ENCODE measurements at places on chromosomes 4 and X.

DNA sequence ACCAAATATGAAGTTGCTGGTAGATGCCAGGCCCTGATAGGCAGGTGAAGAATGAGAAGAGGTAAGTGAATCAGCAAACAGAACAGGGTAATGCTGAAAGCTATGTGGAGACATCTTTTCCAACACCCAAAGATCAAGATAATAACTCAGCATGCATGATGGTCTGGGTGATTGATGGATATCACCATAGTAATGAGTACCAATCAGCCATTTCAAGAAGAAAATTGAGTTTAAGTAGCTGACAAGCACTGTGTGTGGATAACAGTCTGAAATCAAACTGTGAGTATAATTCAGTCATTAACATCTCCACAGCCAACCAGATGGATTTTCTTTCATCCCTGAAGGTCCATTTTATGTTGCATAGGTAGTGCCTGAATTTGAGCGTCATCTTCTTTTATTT lies 289.6 kb upstream of the SMIM31 start:
- DNase-seq = no peak

DNA sequence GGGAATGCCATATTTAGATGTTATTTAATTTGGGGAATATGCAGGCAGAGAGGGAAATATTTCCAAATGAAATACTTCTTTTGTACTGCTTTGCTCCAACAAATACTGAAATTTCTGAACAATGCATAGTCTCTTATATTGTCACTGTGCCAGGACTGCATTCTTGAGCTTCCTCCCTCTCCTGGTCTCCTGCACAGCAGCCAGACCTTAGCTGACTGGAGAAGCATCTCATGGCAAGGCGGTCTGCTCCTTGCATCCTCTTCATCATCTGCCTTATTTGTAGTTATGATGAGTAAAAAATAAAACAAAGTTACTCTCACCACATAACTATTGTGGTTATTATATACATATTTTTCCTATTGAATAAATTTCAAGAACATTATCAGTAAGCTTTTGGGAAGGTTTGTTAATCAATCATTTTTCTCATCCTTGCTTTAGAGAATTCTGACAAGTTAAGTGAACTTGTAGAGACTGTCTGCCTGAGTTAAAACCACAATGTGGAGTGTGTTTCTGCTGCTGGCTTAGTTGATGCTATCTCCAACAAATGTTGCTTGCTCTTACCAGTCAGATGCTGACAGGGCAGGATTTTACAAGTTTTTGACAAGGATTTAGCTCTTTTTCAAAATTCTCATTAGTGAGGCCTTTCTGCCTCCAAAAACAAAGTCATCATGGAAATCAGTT lies 153.6 kb downstream of the SOWAHB start:
- DNase-seq = no peak

GRCh38 chrX:74015379-74016019 lies 288.5 kb upstream of the ZCCHC13 start:
- no peak for DNase-seq

GRCh38 chr4:56659946-56660345 lies 21.1 kb downstream of the HOPX start:
- DNase-seq = no peak

GRCh38 chrX:22674932-22675331 lies 324.8 kb upstream of the DDX53 start:
- DNase-seq = no peak

GRCh38 chr4:104989371-104989770 lies 157.3 kb upstream of the TET2 start:
- no peak for DNase-seq

GRCh38 chrX:49858341-49858740 lies 20.9 kb upstream of the USP27X start:
- no peak for DNase-seq

- no peak for DNase-seq
Observed at GRCh38 chr4:26192899-26193869, 127.6 kb upstream of the RBPJ start.

GRCh38 chr4:88660446-88661294 lies 37.0 kb downstream of the NAP1L5 start:
- no peak for DNase-seq

DNA sequence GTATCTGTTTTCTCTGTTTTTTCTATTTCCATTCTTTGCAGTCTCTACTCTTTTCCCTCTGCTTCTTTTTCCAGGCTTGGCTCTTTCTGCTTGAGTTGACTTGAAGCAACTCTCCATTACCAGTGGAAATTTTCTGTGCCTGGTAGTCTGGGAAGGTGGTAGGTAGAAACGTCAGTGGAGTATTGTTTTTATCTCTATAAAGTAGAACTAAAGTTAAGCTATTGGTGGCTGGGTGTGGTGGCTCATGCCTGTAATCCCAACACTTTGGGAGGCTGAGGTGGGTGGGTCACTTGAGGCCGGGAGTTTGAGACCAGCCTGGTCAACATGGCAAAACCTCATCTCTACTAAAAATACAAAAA lies 438.1 kb upstream of the AR start:
- DNase-seq = no peak

- no peak for DNase-seq
Observed at GRCh38 chr4:138510053-138510452, 267.9 kb upstream of the SLC7A11 start.

DNA sequence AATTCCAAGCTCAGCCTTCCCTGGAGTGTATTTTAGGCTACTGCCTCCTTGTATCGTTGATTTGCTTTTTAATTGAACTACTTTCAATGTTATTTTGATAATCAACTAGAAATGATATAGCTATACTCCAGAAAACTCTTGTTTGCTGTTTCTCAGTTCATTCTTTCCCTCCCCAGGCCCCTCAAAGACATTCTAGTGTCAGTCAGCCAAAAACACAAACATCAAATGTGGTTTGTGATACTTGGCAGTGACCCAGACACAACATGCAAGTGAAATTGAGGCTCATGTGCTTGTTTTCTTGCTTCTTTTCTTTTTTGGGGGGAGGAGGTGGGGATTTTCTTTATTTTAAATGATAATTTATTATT lies 7.6 kb downstream of the FAT4 start:
- DNase-seq = no peak

- DNase-seq = no peak
Observed at GRCh38 chrX:51257490-51257889, 75.1 kb upstream of the NUDT10 start.

DNA sequence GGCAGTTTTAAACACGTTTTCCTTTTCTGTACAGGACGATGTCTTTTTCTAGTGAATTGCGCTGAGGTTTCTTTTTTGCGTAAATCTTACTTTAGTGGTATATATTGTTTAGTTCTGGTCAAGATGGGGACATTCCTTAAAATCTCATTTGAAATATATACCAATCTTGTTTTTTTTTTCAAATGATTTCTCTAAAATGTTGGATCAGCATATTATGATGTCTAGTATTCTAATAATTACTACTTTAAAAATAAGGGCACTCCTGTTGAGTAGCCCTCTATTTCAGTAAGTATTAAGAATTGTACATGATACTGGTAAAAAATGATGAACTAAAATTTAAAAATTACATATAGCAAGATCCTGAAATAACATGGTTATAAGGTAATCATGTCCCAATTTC lies 224.1 kb upstream of the ARHGAP24 start:
- no peak for DNase-seq

- no peak for DNase-seq
Observed at GRCh38 chr4:186651181-186651603, 72.5 kb downstream of the FAT1 start.

DNA sequence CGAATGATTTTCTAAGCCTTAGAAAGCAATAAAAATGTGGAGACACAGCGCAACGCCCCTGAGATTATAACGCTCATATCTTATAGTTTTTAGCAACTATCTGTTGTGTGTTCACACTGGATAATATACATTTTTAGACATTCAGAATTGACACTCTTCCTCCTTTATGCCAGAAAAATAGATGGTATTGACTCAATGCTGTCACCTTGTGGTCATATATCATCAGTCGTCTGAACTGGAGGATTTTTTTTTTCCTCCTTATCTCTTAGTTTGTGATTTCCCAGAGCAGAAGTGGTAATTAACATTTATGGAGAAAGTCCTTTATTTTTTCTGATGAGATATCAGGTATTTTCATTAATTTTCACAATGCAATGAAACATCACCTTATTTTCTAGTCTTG lies 759.6 kb downstream of the RAB28 start:
- DNase-seq = no peak

DNA sequence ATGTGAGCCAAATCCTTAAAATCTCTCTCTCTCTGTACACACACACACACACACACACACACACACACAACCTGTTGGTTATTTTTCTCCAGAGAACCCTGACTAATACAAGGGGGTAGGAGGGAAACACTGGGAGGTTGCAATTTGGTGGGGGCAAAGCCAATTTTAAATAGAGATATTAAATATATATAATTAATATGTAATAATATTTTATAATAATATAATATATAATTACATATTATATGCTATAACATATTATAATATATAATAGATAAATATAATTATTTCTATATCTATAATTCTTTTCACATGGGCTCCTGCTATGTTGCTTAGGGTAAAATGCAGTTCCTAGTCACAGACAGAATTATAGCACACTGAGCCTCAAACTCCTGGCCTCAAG lies 1354.2 kb downstream of the FSTL5 start:
- no peak for DNase-seq

- DNase-seq = no peak
Observed at GRCh38 chr4:152399246-152399645, 136.6 kb downstream of the FBXW7 start.

DNA sequence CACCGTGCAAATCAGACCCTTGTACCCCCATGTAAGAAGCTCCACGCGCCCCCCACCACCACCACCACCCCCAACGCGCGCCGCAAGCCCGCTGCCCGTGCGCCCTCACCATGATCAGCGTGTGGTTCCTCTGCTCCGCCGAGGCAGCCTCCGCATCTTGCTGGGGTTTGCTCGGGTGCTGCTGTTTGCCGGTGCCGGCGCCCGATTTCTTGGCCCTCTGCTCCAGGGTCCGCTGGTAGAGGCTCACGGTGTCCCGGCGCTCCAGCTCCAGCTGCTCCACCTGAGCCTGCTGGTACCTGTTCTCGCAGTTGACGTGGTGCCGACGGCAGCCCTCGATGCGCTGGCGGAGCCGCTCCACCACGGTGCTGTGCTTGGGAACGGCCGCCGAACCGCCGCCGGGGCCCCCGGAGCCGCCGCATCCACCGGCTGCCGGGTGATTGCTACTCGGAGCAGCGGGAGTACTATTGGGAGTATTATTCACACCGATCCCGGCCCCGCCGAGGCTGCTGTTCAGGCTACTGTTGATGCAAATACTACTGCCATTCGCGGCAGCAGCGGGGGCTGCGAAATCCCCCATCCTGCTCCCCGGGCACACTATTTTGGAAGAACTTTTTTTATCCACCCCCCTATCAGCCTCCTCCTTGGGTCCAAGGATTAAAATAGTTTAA lies 1.1 kb downstream of the MAML3 start:
- peak; percentile 74 for DNase-seq

DNA sequence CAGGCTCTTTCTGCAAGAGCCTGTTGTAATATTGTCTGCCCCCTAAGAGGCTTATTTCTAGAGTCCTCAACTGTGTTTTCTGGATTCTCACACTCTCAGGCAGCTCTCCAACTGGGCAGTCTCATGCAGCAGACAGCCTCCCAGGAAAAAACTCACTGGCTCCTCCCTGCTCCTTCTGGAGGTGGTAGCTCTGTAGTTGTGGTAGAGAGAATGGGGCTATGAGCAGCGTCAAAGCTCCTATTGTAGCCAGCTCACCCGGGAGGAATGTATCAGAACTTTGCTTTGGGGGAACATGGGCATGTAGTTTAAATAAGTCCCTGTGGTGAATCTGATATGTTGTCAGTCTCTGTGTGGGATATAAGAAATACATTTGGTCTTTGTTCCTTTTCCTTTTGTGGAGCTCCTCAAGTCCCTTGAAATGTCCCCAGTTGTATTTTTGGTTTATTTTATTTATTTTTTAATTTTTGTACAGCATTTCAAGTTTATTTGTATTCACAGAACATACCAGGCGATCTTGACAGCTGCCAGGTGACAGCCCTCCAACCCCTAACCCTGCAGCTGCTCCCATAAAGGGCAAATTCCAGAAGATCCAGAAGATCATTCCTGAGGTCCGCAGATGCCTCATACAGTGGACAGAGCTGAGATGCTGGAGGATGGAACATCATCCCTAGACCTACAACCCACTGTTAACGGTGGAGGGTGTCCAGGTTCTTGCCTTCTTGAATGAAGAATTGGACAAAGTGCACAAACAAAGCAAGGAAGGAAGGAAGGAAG lies 45.7 kb downstream of the TRIM61 start:
- no peak for DNase-seq

DNA sequence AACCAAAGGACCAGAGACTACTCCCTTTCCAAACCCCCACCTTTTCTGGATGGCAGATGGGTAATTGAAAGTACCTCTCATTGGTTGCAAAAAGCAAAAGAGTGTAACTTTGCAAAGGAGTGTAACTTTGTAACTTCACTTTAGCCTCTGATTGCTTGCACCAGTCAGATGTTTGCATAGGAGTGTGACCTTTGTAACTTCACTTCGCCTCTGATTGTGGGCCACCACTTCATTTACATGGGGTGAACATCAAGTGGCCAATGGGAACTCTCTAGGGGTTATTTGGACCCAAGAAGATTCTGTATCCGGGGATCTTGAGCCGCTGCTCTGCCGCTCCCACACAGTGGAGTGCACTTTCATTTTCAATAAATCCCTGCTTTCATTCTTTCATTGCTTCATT lies 9.9 kb upstream of the SLC25A43 start:
- DNase-seq = no peak

GRCh38 chr4:21733894-21734630 lies 214.5 kb downstream of the KCNIP4 start:
- no peak for DNase-seq

DNA sequence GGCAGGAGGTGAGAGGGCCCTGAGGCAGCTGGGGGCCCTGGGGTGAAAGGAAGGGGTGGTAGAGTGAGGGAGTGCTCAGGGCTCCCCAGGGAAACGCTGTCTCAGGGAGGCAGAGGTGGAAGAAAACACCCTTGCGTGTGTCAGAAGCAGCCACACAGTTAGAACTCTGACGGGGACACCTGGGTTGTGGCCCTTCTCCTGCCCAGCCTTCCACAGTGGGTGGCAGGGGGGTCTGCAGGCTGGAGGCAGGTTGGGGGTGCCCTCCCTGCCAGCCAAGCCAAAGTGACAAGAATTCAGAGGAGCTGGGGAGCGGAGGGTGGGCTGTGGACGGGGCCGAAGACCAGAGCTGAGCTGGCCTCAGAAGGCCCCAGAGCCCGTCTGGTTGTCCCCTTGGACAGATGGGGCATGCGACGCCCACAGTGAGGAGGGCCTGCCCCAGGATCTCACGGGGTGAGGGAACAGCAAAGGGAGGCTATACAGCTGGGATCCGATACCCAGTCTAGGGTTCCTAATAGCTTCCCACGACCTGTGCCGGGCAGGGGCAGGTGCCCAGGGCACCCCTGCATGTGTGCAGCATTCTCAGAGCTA lies 105.2 kb upstream of the ADRA2C start:
- no peak for DNase-seq

DNA sequence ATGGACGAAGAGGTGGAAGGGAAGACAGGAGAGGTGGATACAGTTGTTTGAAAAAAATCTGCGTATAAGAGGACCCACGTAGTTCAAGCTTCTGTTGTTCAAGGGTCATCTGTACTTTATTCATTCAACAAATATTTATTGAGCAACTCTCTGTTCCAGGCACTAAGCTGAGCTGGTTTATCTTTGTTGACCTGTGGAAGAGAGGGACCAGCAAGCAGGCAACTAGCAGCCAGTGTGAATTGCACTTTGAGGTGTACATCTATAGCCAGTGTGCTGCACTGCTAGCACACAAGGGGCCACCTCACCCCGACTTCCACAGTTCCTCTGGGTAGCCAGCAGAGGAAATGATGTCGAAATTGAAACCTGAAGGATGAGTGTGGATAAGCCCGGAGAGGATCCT lies 191.4 kb downstream of the SOWAHB start:
- no peak for DNase-seq

GRCh38 chrX:69021141-69021960 lies 143.9 kb downstream of the PJA1 start:
- DNase-seq = no peak

GRCh38 chrX:69280933-69281332 lies 115.7 kb upstream of the PJA1 start:
- DNase-seq = no peak

All from left forelimb (tissue), 1 donor.